ENCODE measurements at places on chromosomes 4 and X.

- DNase-seq = no peak
These were observed 63.4 kb downstream of the PSAPL1 start for GRCh38 chr4:7371210-7371941.

- no peak for DNase-seq
These were observed 111.9 kb upstream of the PCDH18 start for GRCh38 chr4:137644201-137644600.

DNA sequence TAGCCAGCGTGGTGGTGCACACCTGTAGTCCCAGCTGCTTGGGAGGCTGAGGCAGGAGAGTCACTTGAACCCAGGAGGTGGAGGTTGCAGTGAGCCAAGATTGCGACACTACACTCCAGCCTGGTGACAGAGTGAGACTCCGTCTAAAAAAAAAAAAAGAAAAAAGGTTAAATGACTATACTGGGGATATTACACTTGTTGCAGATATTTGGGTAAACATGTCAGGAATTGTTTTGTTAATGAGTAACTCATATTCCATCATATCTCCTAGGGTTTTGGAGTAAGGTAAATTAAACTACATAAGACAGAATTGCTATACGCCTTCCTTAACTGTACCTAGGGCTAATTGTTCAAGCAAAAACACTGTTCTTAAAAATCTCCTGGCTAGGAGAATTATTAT lies 291.4 kb upstream of the IGFBP7 start:
- DNase-seq = no peak

DNA sequence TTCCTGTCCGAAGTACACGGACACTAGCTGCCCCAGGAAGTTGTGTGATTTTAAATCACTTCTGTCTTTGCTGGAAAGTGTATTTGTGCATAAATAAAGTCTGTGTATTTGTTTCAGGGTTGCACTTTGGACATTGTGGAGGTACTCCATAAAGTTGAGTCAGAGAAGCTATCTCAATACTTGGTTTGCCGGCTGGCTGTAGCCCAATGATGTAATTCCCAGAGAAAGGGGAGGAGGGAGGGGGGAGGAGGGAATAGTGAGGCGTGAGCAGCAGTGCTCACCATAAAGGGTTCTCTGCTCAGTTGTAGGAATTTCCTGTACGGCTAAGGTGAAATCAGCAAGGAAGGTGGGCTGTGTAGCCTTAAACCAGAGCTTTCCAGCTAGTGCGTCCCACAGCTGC lies 7.5 kb downstream of the APEX2 start:
- no peak for DNase-seq

DNA sequence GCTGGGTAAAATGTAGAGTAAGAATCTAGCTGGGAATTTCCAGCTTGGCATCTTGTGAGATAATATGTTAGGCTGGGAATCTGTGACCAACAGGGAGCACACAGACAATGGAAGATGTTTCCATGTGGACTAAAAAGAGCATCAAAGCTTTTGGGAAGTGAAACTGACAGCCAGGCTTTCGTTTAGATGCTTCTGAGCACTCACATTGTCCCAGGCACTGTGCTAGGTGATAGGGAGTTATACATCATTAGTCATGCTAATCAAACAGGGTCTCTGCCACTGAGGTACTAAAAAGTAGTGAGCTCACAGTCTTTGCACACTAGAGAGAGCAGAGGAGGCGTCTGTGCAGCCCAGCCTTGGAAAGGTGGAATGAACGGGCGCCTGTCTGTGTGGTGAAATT lies 101.9 kb upstream of the SCOC start:
- DNase-seq = no peak
